ENCODE measurements at places on chromosomes 7 and 10.

GRCh38 chr7:13169356-13169755, 481.9 kb downstream of the ARL4A start:
- no peak for DNase-seq

- no peak for DNase-seq
Observed at GRCh38 chr10:43313901-43314300, 47.0 kb upstream of the RASGEF1A start.

GRCh38 chr10:119478811-119479341, 63.6 kb downstream of the RGS10 start:
- DNase-seq: no peak

GRCh38 chr7:156618780-156619367, 21.7 kb upstream of the RNF32 start:
- no peak for DNase-seq

- DNase-seq: no peak
Observed at GRCh38 chr7:38686888-38687287, 55.7 kb upstream of the AMPH start.

- no peak for DNase-seq
Observed at GRCh38 chr10:14564268-14564744, 210.4 kb downstream of the FAM107B start.

- DNase-seq: peak; percentile 17
Observed at GRCh38 chr7:8303904-8304528, 42.0 kb upstream of the ICA1 start.

- no peak for DNase-seq
Observed at GRCh38 chr7:521221-522070, 1.8 kb upstream of the PDGFA start.

GRCh38 chr7:140397784-140398750, at the start of gene SLC37A3:
TSS of gene SLC37A3 (minus strand) at chr7:140398530. CDS start at chr7:140382526, 16,004 bp downstream.
- DNase-seq: peak; percentile 92

GRCh38 chr10:119189811-119190282, 11.2 kb upstream of the PRDX3 start:
- DNase-seq: peak; percentile 30

DNA sequence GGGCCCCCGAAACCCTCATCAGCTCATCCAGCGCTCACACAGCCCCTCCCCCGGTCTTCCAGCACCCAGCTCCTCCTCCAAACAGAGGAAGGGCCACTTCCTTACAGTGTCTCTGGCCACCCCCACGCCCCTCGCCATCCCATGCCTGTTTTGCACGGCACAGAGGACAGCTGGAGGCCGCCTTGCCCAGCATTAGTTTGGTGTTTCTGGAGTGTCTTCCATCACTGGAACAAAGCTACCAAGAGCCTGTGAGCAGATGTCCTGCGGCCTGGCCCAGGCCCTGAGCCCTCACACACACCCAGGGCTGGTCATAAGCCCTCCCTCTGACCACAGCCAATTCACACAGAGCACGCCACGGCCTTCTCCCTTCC, 82.3 kb downstream of the MAD1L1 start:
- DNase-seq: no peak

DNA sequence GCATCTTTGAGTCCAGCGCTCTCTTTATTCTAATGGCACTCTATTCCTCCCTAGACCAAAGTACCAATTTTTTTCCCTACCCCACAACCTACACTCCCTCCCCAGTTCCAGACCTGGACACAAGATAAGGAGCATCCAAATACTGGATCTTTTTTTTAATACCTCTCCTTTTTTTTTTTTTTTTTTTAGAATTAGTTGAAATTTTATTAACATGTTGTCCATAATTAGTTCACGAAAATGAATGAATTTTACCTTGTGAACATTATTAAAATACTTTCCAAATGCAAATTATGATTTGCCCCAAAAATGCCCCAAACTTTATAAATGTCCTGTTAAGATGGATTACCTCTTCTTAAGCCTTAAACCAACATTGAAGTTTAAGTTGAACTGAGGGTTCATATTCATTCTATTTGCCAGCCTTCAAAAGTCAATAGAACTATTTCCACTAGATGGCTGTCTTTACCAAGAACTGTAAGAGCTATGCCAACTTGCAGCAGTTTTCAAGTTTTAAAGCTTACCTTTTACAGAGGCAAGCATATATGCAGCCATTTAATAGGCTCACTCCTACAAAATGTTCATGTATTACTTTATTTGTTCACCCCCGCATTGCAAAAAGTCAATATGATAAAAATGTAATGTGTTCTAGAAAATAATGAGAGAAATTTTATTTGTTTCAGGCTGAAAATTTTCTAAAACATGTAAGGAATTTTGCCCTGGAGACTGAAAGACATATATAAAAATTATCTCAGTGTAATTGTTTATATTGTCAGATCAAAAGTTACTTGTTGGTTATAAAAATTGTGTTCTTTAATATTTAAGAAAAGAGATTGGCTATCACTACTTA, 39.7 kb upstream of the TNKS2 start:
- DNase-seq: peak; percentile 13

- DNase-seq: no peak
Observed at GRCh38 chr10:121661451-121661851, 63.2 kb upstream of the FGFR2 start.

- DNase-seq: no peak
Observed at GRCh38 chr10:125375210-125375609, 214.8 kb upstream of the CTBP2 start.

GRCh38 chr10:4162571-4163286, 377.7 kb upstream of the KLF6 start:
- no peak for DNase-seq

- DNase-seq: no peak
Observed at GRCh38 chr7:128830231-128831177, at the start of gene FLNC. TSS of gene FLNC (plus strand) at chr7:128830406. CDS start at chr7:128830638, 232 bp downstream.

DNA sequence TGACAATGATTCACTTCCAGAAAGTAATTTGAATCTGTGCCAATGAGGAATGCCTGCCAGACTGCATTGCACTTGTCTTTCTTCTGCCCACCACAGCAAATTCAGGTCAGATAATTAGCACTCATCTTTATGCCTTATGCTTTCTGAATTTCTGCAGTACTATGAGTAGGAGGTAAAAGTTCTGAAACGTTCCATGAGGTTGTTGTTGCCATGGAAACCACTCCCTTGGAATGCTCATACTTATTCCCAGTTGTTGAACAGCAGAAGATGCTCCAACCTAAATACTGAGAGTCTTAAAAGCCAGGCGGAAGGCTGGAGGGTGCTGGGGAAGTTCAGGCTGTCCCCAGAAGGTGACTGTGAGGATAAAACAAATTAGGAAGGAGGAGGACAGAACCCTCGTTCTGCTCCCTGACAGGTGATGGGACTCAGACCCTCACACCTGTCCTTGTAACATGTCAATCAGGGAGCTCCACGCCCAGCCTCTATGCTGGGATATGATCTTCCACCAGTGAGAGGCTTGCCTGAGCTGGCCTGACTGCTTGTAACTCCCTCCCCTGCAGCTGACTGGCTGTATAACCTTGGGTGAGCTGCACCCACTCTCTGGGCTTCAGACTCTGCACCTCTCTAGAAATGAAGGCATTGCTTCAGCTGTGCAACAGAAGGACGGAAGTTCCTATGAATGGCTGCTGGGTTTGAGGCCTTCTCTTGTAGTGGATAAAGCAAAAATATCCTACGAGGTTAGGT, 554.3 kb upstream of the MGMT start:
- DNase-seq: no peak

DNA sequence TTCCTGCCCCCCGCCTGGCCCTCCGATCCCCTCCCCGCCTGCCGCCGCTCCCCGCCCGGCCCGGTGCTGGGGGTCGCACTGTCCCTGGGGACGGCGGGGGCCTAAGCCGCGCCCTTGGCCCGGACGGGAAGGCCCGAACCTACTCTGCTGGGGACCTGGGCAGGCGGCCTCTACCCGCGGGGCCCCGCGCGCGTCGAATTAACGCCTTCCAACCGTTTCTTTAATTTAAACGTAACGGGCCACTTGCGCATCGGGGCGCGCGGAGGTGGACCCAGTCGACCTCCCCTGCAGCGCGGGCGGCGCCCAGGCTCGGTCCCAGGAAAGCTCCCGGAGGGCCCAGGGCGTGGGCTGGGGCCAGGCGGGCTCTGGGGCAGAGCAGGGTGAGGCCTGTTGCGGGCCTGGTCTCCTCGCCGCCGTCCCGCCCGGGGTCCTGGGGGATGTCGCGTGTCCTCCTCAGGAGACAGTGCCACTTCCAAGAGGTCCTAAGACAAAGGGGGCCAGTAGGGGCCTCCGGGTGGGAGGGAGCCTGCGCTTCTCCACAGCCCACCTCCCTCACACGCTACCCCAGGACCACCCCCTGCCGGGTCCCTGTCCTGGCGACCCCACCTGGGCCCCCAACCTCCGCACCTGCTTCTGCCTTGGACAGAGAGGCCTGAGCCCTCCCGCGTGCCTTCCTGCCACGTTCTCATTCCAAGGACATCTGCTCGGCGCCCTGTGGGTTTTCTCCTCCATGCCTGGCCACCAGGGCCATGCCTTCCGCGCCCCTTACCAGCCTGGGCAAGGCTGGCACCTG, 658 bp upstream of the PTPRN2 start:
- DNase-seq: no peak

- no peak for DNase-seq
Observed at GRCh38 chr7:25318047-25318446, 89.8 kb upstream of the NPVF start.

- DNase-seq: no peak
Observed at GRCh38 chr7:4931943-4932342, 27.0 kb downstream of the MMD2 start.

GRCh38 chr7:157312941-157313340, 23.9 kb upstream of the DNAJB6 start:
- DNase-seq: no peak

GRCh38 chr7:17963281-17963680, 23.0 kb upstream of the SNX13 start:
- DNase-seq: no peak

DNA sequence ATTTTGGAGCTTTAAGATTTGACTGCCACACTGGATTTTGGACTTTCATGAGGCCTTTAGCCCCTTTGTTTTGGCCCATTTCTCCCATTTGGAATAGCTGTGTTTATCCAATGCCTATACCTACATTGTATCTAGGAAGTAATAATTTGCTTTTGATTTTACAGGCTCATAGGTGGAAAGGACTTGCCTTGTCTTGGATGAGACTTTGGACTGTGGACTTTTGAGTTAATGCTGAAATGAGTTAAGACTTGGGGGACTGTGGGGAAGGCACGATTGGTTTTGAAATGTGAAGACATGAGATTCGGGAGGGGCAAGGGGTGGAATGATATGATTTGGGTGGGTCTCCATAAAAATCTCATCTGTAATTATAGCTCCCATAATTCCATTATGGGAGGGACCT, 47.6 kb upstream of the PAPSS2 start:
- DNase-seq: no peak

GRCh38 chr7:3892157-3892556, 591.1 kb downstream of the SDK1 start:
- DNase-seq: no peak

DNA sequence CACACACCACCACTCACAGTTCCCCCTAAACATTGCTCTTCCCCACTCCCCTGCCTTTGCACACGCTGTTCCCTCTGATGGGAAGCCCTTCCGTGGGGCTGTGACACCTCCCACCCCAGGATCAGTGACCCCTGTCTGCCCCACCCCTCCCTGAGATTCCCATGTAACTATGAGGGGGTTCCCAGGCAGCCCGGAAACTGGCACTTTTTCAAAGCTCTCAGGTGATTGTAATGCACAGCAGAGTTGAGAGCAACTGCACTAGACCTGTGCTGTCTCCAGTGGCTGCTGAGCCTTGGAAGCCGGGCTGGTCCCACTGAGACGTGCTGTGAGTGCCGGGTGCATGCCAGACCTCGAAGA, 29.8 kb downstream of the GPRIN2 start:
- no peak for DNase-seq

GRCh38 chr7:151686826-151687225, 167.1 kb upstream of the RHEB start:
- DNase-seq: no peak

- no peak for DNase-seq
Observed at GRCh38 chr7:20519645-20520044, 95.8 kb upstream of the ABCB5 start.

DNA sequence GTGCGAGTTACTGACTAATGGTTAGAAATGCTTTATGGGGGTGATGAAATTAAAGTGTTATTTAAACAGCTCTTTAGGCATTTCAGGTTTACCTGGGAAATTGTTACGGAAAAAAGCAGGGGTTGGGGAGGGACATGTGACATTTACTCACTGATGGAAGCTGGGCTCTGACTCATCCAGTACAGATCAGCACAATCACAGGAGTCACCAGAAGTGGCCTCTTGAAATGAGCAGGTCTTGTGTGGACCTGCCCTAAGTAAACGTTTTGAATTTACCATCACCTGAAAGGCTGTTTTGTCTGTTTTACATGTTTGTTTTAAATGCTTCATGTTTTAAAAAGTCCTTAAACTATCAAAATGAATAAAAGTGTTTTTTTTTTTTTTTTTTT, 2.3 kb downstream of the GLRX3 start:
- peak; percentile 59 for DNase-seq

GRCh38 chr7:43926798-43927123, 525 bp downstream of the UBE2D4 start:
- no peak for DNase-seq

DNA sequence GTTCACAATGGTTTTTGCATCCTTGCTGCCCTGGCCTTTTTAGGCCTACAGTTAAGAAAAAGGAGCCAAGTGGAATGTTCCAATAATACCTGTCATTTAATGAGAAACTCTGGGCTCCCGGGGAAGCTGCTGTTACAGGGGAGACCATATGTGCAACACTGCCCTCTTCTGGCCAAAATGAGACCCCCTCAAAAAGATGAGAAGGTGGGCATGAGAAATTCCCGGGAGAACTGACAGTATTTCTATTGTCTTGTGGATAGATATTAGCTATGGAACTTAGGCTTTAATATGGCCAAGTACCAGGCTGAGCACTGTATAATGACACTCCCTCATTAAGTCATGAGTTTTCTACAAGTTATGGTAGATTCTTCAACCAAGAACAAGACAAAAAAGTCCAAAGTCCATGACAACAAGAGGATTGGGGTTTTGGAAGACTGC, 99.4 kb downstream of the CCDC3 start:
- peak; percentile 82 for DNase-seq

GRCh38 chr10:62253704-62254103, 14.9 kb downstream of the RTKN2 start:
- no peak for DNase-seq

DNA sequence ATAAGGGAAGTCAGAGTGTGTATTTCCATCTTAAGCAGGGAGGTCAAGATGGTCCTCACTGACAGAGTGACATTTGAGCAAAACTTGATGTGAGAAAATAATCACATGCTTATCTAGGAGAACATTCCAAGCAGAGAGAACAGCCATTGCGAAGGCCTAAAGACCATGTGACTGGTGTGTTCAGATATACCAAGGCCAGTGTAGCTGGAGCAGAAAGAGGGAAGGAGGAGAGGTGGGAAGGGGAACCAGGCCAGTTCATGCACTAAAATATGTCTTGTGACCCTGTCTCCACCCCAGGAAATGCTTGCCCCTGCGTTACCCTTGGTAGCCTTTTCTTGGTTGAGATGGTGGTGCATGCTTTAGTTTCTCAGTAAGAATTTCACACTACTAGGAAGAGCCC, 77.4 kb downstream of the CACNB2 start:
- no peak for DNase-seq

DNA sequence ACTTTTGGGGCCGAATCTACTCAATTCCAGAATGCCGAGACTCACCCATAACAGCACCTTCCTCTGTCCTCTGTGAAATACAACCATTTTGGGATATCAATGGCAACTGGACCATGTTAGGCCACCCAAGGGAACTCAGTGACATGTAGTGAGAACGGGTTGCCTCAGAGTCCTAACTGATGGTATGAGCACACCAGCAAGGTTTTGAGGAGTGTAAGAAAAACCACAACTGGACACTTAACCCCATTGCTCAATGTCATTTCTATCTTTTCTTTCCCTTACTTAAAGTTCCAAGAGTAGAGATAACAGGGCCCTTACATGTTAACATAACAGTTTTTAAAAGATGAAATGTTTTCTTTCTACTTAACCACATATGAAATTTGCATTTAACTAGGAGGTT, 67.1 kb downstream of the TNS3 start:
- no peak for DNase-seq

Data from HuH-7 (cell line).